ENCODE measurements at places on chromosomes 11 and 22. TPM values are rescaled to one million over a fixed set of nuclear protein-coding genes. Genes with fewer than 3 reads are reported as not detected.
A peak's percentile ranks its signal among the peaks of the same experiment; 100 is the strongest.

The CAT gene
- 55.2 TPM for polyA plus RNA-seq

The USP2 gene
- polyA plus RNA-seq: 4.6 TPM

The FOXRED2 gene
- 13.3 TPM for polyA plus RNA-seq

The ANKK1 gene
- polyA plus RNA-seq: 0.05 TPM

The CD3E gene
- polyA plus RNA-seq: 2.7 TPM

The GVQW3 gene
- polyA plus RNA-seq: 0.61 TPM

The PRG3 gene
- polyA plus RNA-seq: not detected

The GLB1L2 gene
- polyA plus RNA-seq: 3.5 TPM

The WNT11 gene
- 3.8 TPM for polyA plus RNA-seq

- H3K27me3 ChIP-seq: no peaks in the 10 kb centered on the region
- H3K4me1 ChIP-seq: no peaks in the 10 kb centered on the region
- DNase-seq: peak; percentile 25
- no peaks in the 10 kb centered on the region for H3K36me3 ChIP-seq
- no peak overlapping the region for H3K27ac ChIP-seq
These were observed 168.8 kb downstream of the RCN1 start for GRCh38 chr11:32259641-32260081.

GRCh38 chr11:73387594-73388264 lies 11.5 kb downstream of the RELT start:
- H3K36me3 ChIP-seq: no peaks in the 10 kb centered on the region
- no peaks in the 10 kb centered on the region for H3K4me1 ChIP-seq
- DNase-seq: no peak
- H3K27ac ChIP-seq: no peak overlapping the region

DNA sequence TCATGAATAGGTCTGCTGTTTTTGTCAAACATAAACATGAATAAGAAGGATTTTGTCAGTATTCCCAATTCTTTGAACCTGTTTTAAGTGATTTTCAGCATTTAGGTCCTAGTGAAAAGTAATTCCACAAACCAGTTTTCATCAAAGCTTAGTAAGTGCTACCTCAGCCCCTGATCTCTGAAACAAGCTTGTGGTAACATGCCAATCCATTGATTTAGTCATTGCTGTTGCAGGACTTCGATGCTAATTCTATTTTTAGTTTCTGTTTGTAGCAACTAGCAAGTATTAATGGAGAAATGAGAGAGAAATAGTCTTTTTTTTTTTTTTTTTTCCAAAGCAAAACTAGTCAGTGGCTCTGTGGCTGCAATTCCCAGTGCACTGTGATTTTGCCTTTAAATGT lies 91.4 kb downstream of the JRKL start:
- no peaks in the 10 kb centered on the region for H3K36me3 ChIP-seq
- H3K27ac ChIP-seq: no peak overlapping the region
- no peak for DNase-seq
- H3K4me1 ChIP-seq: peaks cover 25% of the 10 kb centered on the region
- no peaks in the 10 kb centered on the region for H3K27me3 ChIP-seq
- H3K4me3 ChIP-seq: no peak overlapping the region

DNA sequence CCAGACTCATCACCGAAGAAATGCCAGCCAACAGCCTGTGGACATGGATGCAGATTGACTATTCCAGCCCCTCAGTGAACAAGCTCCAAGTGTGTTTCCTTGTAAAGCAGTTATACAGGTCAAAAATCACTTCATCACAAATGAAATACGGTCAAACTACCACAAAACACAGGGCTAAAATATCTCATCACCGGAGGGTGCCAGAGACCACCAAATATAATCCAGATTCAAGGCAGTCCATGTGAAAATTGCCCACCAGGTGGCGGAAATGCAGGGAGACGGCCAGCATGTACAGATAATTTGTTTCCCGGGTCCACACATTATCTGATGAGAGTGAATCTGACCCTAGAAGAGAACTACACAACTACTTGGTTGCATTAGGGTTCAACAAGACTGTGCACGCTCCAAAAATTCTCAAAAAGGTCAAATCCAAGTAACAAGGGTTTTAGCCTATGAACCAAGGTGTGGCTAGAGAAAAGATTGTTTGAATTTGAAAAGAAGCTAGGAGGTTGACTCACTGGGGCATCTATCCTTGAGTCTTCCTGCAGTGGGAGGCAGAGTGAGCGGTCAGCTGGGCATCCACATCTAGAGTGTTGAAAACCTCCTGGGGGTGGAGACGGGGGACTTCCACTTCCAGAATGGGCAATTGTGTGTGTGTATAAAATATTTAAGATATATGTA lies 71.7 kb downstream of the IGLL5 start:
- no peak overlapping the region for H3K27ac ChIP-seq
- H3K4me3 ChIP-seq: no peak overlapping the region
- no peaks in the 10 kb centered on the region for H3K36me3 ChIP-seq

GRCh38 chr22:32499666-32500065 lies 25.1 kb downstream of the FBXO7 start:
- no peak overlapping the region for H3K4me3 ChIP-seq
- no peaks in the 10 kb centered on the region for H3K36me3 ChIP-seq
- H3K4me1 ChIP-seq: peaks cover 7% of the 10 kb centered on the region
- H3K27ac ChIP-seq: no peak overlapping the region

DNA sequence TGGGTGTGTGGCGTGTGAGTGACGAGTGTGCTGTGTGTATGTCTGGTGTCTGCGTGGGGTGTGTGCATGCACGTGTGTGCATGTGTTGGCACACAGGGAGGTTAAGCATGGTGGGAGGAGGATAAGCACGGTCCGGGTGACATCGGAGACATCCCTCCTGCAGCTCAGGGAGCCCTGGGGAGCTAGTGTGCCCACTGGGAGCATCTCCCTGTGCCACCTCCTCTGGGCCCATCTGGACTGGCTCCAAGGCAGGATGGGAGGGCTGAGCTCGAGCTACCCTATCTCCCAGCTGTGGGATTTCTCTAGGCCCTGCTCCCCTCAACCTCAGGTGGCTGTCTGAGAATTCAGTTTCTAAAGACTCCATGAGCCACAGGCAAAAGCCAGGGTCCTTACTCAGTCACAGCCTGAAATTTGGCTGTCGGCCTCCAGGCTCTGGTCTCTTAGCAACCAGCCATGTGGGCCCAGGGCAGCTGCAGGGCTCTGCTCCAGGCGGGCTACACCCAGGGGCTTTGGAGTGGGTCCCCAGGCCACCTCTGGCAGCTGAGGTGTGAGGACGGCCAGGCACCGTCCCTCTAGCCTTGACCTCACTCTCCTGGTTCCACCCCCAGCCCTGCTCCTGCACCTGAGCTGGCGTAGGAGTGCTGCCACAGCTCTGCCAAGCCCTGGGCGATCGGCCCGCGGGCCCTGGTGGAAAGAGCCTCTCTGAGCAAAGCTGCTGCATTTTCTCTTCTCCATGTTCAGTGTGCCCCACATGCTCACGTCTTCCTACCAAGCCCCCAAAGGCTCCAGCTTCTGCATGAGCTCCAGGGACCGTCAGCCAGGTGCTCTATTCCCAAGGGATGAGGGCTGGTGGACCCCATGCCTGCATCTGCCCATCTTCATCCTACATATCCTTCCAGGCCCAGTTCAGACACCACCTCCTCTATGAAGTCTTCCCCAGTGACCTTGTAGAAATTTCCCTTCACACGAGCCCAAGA lies 39.7 kb downstream of the RTL6 start:
- no peaks in the 10 kb centered on the region for H3K4me1 ChIP-seq
- H3K4me3 ChIP-seq: no peak overlapping the region
- DNase-seq: no peak
- H3K36me3 ChIP-seq: no peaks in the 10 kb centered on the region
- H3K27me3 ChIP-seq: no peaks in the 10 kb centered on the region

DNA sequence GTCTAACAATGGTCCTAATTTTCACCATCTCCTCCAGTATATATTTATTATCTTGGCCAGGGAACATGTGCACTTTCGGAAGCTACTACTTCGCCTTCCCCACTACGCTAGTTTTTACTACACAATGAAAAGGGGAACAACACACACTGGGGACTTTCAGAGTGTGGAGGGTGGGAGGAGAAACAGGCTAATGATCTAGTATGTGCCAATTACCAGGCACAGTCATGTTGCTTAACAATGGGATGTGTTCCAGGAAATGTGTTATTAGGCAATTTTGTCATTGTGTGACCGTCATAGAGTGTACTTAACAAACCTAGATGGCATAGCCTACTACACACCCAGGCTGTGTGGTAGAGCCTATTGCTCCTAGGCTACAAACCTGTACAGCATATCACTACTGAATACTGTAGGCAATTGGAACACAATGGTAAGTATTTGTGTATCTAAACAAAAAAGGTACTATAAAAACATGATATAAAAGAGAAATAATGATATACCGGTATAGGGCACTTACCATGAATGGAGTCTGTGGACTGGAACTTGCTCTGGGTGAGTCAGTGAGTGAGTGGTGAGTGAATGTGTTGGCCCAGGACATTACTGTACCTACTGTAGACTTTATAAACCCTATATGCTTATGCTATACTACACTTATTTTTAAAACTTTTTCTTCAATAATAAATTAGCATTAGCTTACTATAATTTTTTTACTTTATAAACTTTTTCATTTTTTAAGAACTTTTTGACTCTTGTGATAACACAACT lies 20.1 kb upstream of the CUL5 start:
- DNase-seq: no peak
- no peaks in the 10 kb centered on the region for H3K27me3 ChIP-seq
- no peaks in the 10 kb centered on the region for H3K36me3 ChIP-seq

DNA sequence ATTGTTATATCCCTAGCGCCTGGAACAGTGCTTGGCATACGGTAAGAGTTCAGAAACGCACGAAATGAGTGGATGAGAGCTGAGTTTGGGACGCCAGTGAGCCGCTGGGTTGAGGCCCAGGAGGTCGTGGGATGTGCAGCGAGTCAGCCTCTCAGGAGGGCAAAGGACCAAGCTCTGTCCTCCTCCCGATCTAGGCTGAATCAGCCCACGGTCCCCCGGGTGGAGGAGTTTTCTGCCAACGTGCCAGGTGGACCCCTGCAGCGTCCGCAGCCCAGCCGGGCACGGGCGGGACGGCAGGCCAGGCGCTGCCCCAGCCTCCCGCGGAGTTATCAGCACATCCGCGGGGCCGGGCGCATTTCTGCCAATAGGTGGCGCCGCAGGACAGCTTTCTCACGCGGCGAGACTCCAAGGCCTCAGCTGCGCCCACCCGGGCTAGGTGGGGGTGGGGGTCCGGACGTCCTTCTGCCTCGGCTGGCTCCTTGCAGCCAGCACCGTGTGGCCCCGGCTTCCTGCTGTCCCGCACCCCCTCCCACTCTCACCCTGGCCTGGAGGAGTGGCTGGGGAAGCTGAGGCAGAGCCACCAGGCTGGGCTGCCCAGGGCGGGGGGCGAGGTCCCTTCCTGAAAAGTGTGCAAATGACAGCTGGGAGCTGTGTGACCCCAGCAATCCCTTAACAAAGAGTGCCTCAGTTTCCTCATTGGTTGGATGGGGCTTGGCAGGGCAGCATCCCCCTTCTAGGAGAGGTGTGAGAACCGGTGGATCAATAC lies 2.2 kb upstream of the RPS19BP1 start:
- H3K36me3 ChIP-seq: no peaks in the 10 kb centered on the region
- no peaks in the 10 kb centered on the region for H3K27me3 ChIP-seq

DNA sequence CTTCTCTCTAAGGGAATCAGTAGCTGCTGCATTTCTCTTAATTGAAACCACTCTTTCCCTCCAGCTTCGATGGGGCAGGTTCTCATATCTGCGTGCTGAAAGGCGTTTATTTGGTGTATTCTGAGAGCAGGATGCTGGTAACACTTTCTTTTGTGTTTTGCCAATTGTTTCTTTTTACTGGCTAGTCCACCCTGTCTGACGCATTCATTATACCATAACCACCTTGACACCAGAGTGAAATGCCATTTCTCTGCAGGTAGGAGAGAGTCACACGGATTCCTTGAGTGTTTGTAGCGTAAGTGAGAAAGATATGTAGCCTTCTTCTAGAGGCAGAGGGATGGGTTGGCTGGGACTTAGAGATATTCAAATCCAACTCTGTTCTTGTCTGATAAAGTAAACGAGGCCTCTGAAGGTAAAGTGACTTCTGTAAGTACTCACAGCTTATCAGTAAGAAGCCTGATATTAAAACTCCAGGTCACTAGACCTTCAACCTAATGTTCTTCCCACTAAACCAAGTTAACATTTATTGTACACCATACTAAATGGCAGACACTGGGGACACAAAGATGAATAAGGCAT lies 21.4 kb downstream of the CD44 start:
- H3K27ac ChIP-seq: no peak overlapping the region
- H3K4me3 ChIP-seq: no peak overlapping the region
- no peaks in the 10 kb centered on the region for H3K36me3 ChIP-seq
- no peak for DNase-seq

GRCh38 chr11:37496201-37496600 lies 898.2 kb upstream of the RAG2 start:
- H3K36me3 ChIP-seq: no peaks in the 10 kb centered on the region
- no peak overlapping the region for H3K4me3 ChIP-seq
- H3K27ac ChIP-seq: no peak overlapping the region
- no peaks in the 10 kb centered on the region for H3K4me1 ChIP-seq

GRCh38 chr11:131378931-131379330 lies 8.5 kb downstream of the NTM start:
- H3K4me1 ChIP-seq: no peaks in the 10 kb centered on the region
- no peaks in the 10 kb centered on the region for H3K36me3 ChIP-seq
- peaks cover 6% of the 10 kb centered on the region for H3K27me3 ChIP-seq

DNA sequence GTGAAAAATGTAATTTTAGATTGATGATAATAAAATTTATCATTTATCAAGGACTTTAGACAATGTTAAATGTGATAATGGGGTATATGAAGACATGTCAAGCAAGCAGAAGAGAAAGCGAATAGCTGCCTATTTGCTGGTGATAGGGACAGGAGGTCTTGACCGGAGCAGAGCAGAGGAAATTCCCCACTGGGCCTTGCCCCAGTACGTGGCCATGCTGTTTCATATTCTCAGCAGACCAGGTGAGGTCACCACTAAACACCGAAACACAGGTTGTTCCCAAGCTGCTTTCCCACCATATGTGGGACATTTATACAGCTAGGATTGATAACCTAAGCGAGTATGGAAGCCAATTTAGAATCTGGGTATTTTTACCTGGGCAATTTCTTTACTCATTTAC lies 1629.6 kb downstream of the FAM181B start:
- H3K27me3 ChIP-seq: no peaks in the 10 kb centered on the region
- no peak overlapping the region for H3K27ac ChIP-seq
- no peaks in the 10 kb centered on the region for H3K36me3 ChIP-seq
- DNase-seq: no peak
- no peak overlapping the region for H3K4me3 ChIP-seq
- no peaks in the 10 kb centered on the region for H3K4me1 ChIP-seq

DNA sequence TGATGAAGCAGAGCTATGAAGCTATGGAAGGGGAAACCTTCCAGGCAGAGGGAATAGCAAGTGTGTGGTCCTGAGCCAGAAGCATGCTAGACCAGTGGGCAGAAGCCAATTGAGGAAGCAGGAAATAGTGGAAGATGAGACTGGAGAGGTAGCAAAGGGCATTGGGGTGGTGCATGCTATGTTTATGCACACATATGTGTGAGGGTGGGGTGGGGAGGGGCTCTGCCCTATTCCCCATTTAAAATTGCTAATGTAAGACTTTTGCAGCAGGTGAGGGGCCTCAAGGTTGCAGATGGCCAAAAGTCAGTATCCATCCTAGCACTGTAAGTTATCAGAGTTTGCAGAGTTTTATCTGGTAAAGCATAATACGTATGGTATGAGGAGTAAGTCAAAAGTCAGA lies 626.6 kb upstream of the KIRREL3 start:
- H3K36me3 ChIP-seq: no peaks in the 10 kb centered on the region
- H3K27me3 ChIP-seq: no peaks in the 10 kb centered on the region
- H3K4me3 ChIP-seq: no peak overlapping the region
- no peak for DNase-seq
- no peaks in the 10 kb centered on the region for H3K4me1 ChIP-seq

Data from adrenal gland (tissue), 19 donors.